ENCODE measurements at places on chromosomes 16 and 17.
A peak's percentile ranks its signal among the peaks of the same experiment; 100 is the strongest.

- no peak for DNase-seq
These were observed 169.1 kb downstream of the XYLT1 start for GRCh38 chr16:17301593-17302135.

GRCh38 chr17:19305761-19306159 is 56.8 kb downstream of the B9D1 start:
- no peak for DNase-seq

GRCh38 chr17:34146440-34147043 is 108.5 kb upstream of the CCL2 start:
- DNase-seq: peak; percentile 5

- no peak for DNase-seq
These were observed 12.6 kb downstream of the PMFBP1 start for GRCh38 chr16:72159386-72159785.

DNA sequence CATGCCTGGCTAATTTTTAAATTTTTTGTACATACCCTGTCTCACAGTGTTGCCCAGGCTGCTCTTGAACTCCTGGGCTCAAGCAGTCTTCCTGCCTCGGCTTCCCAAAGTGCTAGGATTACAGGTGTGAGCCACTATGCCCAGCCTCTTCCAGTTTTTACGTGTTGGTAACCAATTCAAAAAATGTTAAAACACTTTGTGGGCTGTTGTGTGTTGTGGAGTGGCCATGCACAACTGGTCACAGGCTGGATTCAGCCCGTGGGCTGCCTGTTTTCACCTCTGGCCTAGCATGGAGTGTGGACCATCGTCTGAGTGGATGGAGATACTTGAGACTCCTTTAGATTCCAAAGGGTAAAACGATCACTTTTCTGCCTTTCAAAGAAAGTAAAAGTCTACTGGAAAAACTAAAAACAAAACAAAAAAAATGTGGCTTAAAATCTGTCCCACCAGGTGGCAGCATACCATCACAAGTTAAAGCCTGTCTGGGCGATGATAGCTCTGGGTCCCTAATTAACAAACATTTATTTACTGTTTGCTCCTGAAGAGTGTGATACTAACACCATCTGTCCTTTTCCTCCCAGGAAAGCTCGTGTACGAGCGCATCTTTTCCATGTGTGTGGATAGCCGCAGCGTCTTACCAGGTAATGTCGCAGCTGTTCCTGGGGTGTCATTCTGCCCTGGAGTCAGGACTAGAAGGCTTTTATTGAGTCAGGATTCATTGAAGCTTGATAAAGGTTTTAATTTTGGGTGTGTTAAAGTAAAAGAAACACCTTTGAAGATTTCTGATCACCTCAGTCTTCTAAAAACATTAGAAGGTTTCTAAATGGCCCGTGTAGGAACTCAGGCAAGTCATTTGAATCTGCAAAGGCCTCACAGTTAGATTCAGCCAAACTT is 45.8 kb downstream of the VPS35L start:
- DNase-seq: no peak

- DNase-seq: no peak
These were observed 410 bp upstream of the NAGPA start for GRCh38 chr16:5034167-5034523.

- DNase-seq: no peak
These were observed 27.7 kb downstream of the NECAB2 start for GRCh38 chr16:83995754-83996153.

- DNase-seq: no peak
These were observed 701 bp upstream of the MRC2 start for GRCh38 chr17:62626719-62627218.

GRCh38 chr17:32927201-32927723 is 691 bp upstream of the TMEM98 start:
- DNase-seq: no peak

DNA sequence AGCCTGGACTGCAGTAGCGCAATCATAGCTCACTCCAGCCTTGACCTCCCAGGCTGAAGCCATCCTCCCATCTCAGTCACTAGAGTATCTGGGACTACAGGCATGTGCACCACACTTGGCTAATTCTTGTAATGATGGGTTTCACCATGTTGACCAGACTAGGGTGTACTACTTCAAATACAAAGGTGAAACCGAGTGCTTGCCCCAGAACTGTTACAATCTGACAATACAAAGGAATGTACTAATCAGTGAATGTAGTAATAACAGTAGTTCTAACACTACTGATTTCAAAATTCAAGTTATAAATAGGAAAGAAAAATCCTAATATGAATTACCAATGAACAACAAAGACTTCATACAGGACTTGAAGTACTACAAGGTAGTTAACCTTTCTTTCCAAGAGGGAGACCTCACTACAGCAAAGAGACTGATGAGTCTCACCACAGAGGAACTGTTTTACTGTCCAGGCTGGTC is 24.4 kb downstream of the CRK start:
- no peak for DNase-seq

DNA sequence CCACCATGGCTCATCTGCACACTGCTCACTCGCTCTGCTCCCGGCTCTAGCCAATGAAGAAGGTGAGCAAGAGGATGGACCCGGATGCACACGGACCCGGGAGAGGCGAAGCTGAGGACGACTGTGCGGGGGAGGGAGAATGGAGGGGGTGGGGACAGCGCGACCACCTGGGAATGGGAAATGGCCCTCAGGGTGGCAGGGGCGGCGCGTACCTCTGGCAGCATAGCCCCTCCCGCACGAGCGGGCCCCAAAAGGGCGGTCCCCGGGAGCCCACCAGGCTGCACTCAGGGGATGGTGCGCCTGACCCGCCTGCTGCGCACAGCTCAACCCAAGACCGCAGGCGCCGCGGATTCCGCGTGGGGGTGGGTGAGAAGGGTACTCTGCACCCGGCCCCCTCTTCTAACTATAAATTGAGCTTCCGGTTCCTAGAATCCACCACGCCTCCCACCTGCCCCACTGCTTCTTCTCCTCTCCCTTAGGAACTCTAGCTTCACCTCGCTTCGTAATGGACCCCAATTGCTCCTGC is 6.1 kb downstream of the MT1H start:
- DNase-seq: no peak

- no peak for DNase-seq
These were observed 197.7 kb upstream of the CIBAR2 start for GRCh38 chr16:85309656-85310587.

DNA sequence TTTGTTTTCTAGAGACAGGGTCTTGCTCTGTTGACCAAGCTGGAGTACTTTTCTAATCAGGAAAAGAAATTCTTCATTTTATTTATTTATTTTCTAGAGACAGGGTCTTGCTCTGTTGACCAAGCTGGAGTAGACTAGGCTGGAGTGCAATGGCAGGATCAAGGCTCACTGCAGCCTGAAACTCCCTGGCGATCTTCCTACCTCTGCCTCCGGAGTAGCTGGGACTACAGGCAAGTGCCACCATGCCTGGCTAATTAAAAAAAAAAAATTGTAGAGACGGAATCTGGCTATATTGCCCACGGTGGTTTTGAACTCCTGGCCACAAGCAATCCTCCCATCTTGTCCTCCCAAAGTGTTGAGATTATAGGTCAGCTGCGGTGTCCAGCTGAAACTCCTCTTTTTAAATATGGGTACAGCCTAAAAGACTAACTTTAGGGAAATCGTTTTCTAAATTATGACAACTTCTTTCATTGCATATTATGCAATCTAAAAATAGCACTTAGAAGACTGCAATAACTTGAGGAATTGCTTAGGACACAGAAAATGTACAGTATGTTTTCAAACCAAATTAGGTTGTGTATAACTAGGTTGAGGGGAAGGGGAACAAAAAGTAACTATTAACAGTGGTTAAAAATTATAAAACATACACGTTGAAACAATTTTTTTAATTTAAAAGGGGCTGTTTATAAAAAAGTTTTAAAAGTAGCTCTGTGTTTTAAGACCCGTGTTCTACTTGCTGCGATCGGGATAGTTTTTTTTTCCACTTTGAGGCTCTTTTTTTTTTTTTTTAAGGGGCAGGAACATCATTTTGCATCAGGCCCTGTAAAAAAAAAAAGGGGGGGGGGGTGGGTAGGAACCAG is 4.7 kb downstream of the PRAC1 start:
- DNase-seq: no peak

DNA sequence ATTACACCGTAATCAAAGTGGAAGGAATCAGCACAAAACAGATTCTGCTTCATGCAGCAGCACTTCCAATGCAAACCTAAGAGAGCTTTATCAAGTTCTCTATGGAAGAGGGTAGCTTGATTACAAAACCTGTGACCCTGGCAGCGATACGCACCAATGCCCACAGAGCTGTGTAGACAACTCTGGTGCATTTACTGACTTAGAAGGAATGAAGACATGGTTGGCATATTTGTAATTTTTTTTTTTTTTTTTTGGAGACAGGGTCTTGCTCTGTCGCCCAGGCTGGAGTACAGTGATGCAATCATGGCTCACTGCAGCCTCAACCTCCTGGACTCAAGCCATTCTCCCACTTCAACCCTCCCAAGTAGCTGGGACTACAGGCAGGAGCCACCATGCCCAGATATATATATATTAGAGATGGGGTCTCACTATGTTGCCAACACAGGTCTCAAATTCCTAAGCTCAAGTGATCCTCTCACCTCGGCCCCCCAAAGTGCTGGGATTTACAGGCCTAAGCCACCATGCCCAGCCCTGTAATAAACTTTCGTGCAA is 49.4 kb downstream of the XPO6 start:
- DNase-seq: no peak

Measured in stimulated activated CD8-positive, alpha-beta memory T cell treated with anti-CD3 and anti-CD28 coated beads, Interleukin-15, amount 100 ng/mL, for 1 hour (primary cell).